ENCODE measurements at places on chromosomes 13 and 19.

DNA sequence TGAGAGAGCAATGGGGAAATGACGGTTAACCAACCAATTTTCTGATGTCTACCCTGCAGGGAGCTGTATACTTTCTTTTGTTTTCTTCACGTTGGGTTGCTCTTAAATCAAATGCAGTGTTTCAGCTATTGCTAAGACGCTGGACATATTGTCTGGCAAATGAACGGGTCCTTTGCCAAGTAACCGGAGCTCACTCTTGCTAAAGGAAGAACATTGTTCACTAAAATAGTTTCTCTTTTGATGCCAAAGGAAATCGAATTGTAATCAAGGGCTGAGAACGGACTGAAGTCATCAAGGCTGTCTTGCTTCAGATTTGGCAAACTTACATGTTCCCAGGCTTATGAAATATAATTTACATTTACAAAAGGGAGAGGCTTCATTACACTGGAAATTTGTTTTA is 142.3 kb upstream of the ARGLU1 start:
- DNase-seq, result no peak

DNA sequence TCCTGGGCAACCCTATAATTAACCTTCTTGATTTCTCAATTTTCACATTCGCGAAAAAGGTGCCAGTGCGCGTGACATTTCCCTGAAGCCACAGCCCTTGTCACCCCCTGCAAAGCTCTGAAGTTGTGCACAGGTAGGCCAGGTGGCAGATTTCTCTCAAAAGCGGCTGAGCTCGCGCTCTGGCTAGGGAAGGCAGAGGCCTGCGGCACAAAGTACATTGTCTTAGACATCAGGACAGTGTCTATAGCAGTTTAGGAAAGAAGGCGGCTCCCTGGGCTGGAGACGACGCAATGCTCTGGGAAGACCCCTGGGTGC is 42.9 kb upstream of the ZNF14 start:
- DNase-seq, result no peak

GRCh38 chr13:62387647-62388046 is 972.0 kb upstream of the PCDH20 start:
- DNase-seq, result no peak

DNA sequence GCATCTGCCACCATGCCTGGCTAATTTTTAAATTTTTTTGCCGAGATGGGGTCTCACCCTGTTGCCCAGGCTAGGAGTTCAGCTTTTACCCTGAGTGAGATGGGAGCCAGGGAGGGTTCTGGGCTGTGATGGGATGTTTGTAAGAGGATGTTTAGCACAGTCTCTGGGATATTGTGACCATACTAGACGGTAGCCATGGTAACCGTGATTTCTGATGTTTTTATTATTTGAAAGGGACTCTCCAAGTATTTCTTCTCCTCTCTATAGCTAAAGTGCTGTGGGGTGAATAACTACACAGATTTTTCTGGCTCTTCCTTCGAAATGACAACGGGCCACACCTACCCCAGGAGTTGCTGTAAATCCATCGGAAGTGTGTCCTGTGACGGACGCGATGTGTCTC is 10.4 kb downstream of the TSPAN16 start:
- no peak for DNase-seq

GRCh38 chr19:33773704-33774624 is 22.7 kb upstream of the KCTD15 start:
- no peak for DNase-seq

- no peak for DNase-seq
These were observed 685 bp downstream of the TCF3 start for GRCh38 chr19:1651568-1652291.

DNA sequence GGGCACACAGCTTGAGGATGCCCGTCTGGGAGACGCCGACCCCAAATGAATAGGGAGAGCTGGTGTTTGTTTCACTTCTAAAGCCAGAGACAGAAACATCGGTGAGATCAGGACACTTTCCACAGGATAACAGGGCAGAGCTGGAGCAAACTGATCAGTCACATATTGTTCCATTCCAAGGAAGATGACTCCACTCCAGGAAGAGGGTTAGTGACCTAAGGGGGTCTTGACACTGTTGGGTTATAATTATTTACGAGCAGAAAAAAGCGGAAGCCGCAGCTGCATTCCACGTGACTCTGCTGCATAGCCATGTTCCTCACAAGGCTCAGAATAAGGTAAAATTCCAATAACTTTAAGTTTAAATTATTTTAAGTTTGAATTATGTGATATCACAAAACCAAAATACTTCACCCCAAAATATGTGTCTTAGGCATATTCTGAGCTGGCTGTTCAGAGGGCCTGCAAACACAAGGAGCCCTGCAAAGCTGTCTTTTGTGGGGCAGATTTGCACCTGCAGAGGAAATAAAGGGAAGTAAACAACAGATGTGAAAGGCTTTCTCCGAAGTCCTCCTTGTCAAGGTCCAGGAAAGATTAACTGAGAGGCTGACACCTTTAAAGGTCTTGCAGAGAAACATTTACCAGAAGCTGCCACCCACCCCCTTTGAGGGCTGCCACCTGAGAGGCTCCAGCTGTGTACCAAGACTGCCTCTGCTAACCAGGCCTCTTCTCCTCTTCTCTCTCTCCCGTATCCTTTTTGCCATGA is 819.2 kb downstream of the UQCRFS1 start:
- DNase-seq, result no peak

DNA sequence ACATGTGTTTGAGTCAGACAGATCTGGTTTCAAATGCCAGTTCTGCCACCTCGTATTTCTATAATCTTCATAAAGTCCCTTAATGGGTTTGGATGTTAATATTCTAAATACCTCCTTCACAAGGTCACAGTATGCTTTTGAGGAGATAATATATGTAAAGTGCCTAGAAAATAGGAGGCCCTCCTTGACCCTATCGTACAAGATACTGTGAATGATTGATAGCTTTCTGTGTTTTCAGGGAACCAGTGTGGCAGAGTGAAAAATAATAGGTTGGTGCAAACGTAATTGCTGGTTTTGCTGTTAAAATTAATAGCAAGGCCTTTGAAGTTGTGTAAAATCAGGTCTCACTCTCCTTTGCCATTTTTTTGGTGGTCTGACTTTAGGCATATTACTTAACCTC is 77.5 kb upstream of the SCEL start:
- no peak for DNase-seq

- no peak for DNase-seq
These were observed 566.4 kb downstream of the DACH1 start for GRCh38 chr13:71300602-71301001.

DNA sequence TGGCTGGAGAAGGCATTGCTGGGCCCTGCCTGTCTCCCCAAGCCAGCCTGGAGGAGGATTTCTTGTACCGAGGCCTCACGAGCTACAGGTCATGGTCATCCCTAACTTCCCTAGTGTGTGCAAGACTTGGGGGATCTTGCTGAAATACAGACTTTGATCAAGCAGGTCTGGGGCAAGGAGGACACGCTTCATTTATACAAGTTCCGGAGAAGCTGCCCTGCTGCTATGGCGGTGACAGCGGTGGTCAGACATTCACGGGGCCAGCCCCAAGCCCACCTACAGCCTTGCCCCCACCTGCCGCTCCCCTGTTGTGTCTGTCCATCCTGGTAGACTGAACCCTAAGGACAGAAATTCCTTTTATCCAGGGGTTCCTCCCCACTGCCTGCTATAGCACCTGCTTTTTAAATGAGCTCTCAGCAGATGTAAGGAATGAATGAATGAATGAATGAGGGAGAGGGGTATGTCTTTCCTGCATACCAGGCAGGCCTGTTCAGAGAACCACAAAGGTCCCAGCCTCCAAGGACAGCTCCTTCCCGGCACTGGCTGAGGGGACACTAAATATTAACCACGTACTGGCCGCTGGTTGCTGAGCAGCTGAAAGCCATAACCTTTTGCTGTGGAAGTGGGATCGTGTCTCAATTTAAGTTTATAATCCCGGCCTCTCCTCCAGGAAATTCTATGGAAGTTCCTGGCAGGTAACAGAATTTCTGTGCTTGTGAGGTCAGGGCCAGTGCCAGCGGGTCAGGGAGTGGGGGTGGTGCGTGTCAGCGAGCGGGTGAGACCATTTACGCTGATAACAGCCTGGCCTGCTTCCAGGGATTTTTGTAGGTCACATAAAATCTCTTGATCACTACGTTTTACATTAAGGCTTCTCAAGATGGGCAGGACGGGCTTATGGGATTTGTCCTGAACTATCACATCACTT is 27.1 kb downstream of the TSSK6 start:
- DNase-seq, result no peak

DNA sequence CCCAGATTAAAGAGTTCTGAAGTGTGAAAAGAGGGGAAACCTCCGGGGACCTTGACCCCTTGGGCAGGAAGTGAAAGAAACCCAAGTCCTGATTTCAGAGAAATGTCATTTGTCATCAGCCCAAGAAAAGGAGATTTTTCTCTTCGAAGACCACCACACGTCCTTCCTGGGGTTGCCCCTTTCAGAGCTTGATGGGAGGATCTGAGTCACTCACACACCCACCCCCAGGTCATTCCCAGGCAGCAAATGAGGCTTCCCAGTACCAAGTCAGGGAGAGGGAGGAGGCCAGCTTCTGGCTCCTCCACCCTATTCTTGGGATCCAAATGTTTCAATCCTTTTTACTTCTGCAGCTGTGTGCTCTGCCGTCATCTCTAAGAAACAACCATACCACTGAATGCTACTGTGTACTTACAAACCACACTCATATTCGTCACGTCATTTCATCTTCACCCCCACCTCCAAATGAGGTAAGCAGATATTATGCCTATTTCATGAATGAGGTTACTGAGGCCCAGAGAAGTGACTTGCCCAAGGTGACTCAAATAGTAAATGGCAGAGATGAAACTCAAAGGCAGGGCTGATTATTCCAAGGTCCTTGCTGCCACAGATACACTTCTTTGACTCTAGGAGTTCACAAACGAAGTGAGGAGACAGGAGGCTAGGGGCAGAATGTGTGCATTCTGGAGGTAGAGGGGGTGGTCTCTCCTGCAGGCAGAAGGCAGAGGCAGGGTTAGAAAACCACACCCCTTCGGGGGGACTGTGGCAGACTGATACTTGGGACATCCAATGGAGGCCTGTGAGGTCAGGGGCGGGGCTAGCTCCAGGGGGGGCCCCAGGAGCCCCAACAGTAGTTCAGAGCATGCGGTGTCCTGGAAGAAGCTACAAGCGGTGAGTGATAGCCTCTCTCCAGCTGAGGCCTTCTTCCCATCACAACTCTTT is 5.0 kb upstream of the KMT2B start:
- no peak for DNase-seq

DNA sequence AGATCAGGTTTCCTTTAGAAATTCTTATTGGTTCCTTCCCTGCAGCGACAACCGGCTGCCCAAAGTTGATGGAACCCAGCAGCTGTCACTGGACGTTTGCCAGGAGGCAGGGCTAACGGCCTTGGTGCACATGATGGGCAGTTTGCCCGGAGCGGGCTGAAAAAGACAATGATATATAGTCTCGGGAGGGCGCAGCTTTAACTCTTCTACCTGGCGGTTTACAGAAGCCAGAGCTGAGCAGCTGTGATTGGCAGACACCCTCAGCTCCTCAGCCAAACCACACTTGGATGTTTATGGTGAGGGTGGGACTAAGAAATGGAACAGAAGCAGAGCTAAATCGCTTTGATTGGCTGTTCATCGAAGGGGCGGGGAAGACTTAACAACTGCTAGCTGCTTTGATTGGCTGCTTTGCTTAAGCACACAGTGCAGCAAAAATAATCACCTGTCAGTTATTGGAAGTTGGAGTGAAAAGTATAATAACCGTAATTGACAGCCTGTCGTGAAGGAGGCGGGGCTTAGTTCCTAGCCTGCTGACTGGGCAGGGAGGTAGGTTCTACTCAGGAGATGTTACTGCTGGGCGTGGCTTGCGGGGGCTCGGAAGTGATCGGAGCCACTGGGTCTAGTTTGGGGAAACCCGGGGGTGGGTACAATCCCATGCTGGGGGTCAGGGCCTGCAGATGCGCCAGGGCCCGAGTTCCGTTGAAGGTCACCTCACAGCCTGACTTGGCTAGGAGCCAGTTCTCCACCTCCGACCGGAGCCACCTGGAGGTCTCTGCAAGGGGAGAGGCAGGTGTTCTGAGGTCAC is 7.5 kb downstream of the EMP3 start:
- peak; percentile 99 for DNase-seq

DNA sequence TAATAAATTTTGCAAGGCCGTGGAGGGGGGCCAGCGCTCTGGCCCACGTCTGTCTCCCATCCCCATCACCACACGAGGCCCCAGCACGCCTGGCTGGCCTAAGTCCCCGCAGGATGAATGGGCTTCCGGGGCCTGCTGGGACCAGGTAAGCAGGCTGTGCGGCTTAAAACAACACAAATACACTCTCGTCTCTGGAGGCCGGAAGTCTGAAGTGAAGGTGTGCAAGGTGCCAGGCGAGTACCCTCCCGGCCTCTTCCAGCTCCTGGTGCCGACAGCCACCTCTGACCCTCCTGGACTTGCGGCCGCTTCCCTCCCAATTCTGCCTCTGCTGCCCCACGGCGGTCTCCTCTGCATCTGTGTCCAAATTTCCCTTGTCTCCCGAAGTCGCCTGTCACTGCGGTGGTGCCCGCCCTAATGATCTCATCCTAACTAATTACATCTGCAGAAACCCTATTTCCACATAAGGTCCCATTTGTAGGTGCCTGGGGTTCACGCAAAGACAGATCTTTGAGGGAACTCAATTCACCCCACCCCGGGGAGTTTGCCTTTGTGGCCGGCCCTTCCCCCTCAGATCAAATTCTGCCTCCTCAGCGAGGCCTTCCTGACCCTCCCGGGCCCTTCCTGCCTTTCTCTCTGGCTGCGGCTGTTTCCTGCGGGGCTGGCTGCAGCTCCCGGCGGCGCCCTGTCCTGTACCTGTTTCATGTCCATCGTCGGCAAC is 8.1 kb upstream of the PTBP1 start:
- DNase-seq, result no peak

- no peak for DNase-seq
These were observed 1.5 kb downstream of the RNF6 start for GRCh38 chr13:26220575-26220974.

DNA sequence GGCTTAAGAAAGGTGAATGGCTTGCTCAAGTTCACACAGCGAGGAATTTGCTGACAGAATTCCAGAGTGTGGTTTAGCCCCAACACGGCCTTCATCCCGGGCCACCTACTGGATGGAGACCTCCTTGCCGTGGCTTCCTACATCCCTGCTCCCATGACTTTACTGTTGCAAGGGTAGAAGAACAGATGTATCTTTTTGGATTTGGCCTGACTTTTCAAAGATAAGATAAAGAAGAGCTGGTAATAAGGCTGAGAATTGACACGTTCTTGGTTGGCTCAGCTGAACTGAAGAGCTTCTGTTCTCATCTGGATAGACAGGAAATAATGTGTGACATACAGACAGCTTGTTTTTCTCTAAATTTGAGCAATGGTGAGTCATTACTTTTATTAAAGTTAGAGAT is 113.1 kb downstream of the KLF5 start:
- no peak for DNase-seq

All from NCI-H1092 (cell line).